ENCODE measurements at places on chromosomes 16 and 17.

- peak; percentile 17 for DNase-seq
Measured at GRCh38 chr16:75064403-75065148, 52.0 kb downstream of the LDHD start.

DNA sequence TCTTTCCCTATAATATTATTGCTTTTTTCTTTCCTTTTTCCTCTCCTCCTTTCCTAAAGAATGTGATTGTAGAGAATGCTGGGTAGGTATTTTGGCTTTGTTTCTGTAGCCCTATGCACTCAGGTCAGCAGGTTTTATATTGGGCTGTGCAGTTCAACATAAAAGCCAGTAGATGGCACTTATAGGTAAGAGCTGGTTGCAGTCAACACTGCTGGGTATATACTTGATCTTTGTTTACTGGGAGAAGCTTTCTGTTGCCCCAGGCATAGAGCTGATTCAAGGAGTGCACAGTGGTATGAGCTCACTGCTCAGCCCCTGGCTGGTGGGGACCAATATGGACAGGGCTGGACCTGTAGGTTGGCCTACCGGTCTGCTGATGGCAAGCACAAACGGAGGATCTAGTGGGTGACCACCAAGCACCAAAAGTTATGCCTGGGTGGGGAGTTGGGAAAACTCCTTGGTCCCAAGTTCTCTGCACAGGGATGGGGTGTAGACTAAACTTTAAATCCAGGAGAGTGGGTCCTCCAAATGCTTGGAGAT, 378.9 kb downstream of the PMP22 start:
- DNase-seq = no peak

- no peak for DNase-seq
Measured at GRCh38 chr17:13001991-13002615, 15.7 kb downstream of the ELAC2 start.

- no peak for DNase-seq
Measured at GRCh38 chr16:52466994-52467393, 79.9 kb downstream of the TOX3 start.

GRCh38 chr17:68057531-68057952, 22.0 kb downstream of the KPNA2 start:
- no peak for DNase-seq

- DNase-seq = peak; percentile 46
Measured at GRCh38 chr17:74646231-74646630, 22.7 kb upstream of the CD300E start.

GRCh38 chr16:49061137-49061714, 220.4 kb downstream of the CBLN1 start:
- DNase-seq = no peak

DNA sequence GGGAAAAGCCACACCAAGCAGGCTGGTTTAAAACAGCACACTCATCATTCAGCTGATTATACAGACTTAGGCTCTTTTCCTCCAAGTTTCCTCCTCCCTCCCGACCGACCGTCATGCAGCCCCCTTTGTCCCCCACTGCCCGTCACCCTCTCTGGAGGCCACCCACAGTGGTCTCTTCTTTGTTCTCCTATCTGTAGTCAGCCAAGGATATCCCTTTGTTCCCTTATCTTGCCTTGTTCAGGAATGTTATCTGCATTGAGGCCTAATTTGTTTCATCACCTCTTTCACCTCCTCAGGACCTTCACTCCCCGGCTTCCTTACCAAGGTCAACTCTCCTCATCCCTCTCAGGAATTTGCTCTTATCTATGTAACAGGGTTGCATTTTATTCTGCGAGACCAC, 186.4 kb upstream of the CDH13 start:
- no peak for DNase-seq

- no peak for DNase-seq
Measured at GRCh38 chr17:5003214-5003867, 5.6 kb downstream of the KIF1C start.

GRCh38 chr17:42184713-42185620, at the start of gene HCRT:
Gene HCRT (minus strand): TSS chr17:42185452. CDS start chr17:42185365, 87 bp downstream.
- DNase-seq = no peak

GRCh38 chr17:56835264-56835585, 1.3 kb downstream of the DGKE start:
- no peak for DNase-seq

- DNase-seq = no peak
Measured at GRCh38 chr16:4537376-4538343, 913 bp downstream of the CDIP1 start.

- no peak for DNase-seq
Measured at GRCh38 chr17:40180694-40181093, 3.4 kb downstream of the RAPGEFL1 start.

- DNase-seq = no peak
Measured at GRCh38 chr17:44376124-44376523, 12.5 kb upstream of the FAM171A2 start.

DNA sequence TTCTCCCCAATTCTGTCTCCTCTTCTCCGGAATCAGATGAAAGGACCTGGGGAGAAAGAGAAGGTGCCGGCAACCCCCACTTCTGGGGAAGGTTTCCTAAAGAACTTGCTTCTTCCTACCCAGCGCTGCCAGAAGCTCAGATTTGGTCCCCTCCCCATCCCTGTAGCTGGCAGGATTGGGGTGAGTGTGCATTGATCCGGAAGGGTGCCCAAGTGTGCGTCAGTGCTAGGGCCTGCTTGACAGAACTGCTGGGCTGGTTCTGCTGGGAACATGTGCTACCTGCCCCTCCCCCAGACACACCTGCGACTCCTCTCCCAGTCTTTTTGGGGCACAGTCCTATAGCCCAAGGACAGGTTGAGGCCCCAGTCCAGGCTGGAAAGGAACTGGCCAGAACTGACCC, 3.3 kb downstream of the ARL4D start:
- no peak for DNase-seq

DNA sequence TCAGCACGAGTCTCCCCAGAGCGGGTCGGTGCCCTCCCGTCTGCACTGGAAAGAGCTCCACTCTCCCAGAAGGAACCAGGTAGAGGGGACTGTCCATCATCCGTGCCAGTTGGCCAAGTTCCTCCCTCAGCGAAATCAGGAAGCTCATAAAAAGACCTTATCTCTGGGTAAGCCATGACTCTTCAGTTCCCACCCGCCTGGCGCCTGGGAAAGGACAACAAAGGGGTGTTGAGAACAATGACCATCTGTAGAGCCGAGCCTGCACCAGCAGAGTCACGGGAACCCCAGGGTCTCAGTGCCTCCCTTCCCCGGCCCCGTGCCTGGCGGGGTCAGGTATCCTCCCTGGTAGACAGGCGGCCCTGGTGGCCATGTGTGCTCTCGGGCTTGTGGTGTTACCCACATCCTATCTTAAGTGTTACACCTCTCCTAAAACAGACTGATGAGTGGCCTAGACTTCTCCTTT, 190.7 kb downstream of the AXIN2 start:
- no peak for DNase-seq

DNA sequence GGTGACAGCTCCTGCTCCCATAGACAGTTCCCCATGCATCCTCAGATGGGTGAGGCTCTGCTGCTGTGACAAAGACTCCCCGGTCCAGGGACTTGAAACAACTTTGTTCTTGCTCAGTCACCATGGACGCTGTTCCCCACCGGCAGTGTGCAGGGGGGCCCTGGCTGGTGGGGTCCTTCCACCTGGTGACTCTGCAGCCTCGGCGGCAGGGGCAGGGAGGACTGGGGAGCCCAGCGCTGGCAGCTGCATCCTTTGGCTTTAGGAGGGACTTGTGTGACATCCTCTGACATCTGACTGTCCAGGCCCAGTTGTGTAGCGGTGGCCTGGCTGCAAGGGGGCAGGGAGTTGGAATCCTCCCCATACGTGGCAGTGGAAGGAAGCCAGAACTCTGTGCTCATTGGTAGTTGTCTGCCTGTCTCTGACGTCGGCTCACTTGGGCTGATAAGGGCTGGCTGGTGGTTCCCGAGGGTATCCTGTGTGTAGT, 107.3 kb downstream of the CMIP start:
- DNase-seq = no peak

- no peak for DNase-seq
Measured at GRCh38 chr17:29138971-29139691, 41.1 kb downstream of the MYO18A start.

DNA sequence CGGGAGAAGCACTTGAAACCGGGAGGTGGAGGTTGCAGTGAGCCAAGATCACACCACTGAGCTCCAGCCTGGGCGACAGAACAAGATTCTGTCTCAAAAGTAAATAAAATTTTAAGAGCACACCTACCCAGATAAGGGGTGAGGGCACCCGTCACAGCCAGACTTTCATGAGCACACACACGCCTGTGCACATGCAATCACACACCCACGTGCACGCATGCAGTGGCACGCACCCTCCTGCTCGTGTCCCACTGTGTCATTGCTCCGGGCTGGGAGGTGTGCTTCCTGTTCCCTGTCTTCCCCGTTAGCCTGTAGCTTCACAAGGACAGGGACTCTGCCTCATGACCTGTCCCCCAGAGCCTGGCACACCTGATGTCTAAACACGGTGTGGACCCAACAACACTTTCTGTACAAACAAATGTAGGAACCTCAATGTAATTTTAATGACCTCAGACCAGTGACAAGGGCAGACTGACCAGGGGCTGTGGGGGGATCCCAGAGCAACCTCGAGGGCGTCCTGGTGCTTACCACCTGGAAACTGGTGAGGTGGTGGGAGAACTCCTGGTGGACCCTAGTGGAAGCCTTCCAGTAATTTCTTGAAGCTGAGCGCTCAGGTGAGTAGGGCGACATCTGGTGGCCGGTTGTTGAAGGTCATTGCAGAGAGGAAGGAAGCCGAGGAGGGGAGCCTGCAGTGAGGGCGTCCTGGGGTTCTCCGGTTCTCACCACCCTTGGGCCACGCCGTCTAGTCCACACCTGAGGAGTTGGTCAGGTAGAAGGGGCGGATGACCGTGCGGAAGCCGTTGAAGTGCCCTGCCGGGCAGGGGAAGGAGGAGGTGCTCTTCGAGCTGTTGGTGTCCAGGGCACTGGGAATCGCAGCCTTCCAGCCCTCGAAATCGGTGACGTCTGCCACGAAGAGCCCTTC, 8.6 kb downstream of the LGALS3BP start:
- peak; percentile 85 for DNase-seq

DNA sequence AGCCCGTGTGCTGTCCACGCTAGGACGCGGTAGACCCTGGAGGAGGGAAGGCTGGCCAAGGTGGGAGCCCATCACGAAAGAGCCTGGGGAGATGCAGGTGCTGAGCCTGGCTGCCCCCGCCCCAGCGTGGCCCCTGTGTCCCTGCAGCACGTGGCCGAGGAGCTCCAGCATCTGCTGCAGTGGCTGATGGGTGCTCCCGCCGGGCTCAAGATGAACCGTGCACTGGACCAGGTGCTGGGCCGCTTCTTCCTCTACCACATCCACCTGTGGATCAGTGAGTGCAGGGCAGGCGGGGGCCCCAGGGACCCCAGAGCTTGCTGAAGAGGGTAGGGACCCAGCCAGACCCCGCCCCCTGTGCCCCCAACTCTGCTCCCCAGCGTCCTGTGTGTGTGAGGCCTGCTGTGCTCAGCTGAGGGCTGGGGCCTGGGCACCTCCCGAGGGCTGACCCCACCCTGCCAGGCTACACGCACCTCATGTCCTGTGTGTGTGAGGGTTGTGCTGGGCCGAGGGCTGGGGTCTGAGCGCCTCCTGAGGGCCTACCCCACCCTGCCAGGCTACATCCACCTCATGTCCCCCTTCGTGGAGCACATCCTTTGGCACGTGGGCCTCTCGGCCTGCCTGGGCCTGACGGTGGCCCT, 8.6 kb downstream of the PIGQ start:
- no peak for DNase-seq

DNA sequence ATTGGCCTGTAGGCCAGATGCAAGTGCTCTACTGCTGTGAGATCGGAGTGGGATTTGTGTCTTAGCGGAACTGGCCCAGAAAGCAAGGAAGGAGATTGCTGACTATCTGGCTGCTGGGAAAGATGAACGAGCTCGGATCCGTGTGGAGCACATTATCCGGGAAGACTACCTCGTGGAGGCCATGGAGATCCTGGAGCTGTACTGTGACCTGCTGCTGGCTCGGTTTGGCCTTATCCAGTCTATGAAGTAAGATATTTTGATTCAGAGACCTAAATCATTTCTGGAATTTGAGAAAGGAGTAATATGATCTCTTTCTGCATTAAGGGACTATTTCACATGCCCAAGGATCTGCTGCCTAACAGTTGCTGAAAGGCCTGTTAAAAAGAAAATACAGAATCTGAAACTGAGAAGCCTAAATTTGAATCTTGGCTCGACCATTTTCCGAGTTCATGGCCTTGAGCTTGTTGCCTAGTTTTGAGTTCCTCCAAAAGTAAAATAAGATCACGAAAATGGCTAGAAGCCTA, 21.1 kb downstream of the IST1 start:
- no peak for DNase-seq

DNA sequence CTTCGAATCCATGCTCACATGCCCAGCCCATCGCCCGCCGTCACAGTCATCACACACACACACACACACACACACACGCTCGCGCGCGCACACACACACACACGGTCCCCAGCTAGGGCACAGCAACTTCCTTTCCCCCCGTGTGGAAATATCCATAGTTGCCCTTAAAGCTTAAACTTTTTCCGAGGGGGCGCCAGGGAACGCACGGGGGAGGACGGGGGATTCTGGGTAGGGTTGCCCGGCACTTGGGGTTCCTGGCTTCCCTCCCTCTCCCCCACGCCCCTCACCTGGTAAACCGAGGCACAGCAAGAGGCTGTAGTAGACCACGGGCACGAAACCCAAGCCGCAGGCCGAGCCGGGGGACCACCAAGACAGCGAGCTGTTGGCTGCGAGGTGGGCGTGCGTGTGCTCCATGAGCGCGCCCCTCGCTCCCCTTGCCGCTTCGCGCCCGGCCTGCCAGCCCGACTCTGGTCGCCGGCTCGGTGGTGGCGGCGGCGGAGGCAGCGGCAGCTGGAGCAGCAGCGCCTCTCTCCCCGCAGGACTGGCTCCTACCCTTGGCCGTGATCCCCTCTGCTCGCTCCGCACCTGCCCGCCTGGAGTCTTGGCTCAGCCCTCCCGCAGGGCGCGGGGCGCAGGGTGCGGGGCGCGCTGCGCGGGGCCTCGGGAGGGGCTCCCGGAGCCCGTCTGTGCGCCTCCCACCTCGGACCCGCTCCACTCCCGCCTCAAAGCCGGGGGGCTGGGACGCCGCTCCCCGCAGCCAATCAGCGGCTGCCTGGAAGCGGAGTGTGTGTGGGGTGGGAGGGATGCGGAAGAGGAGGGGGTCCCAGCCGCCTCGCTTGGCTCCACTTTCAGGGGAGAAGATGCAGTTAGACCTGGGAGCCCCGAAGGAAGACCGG, at the start of gene GPR139:
GPR139 (minus strand) TSS at position 688 of the 896 bp plus-strand sequence; CDS start at position 414, 274 bp downstream.
- DNase-seq = peak; percentile 20

DNA sequence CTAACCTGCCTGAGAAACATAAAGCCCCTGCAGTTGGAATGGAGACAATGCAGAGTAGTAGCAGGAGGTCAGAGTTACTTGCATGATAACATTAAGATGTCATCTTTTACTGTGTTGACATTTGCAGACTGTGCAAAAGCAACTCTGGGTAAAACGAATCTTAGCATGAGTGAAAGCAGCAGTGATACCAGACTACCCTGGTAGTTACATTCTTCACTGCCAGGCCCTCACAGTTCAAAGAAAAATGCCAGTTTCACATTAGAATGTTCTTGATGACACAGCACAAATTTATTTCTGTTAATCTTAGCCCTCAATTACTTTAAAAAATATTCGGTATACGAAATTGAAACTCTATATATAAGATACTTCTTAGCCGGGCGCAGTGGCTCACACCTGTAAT, 12.2 kb downstream of the MPHOSPH6 start:
- no peak for DNase-seq

Measured in urothelium cell line (cell line).